ENCODE measurements at places on chromosomes 7 and 10. TPM values are rescaled to one million over a fixed set of nuclear protein-coding genes. Genes with fewer than 3 reads are reported as not detected.

Gene AKR1C8
- total RNA-seq = 0.55 TPM

Gene HABP2
- total RNA-seq = 3.6 TPM

Gene HOXA10
- total RNA-seq = 0.38 TPM

Gene SLC26A5
- total RNA-seq = 1.9 TPM

GRCh38 chr7:102836191-102836919 is 76.4 kb upstream of the LRRC17 start:
- DNase-seq = no peak
- no peaks in the 10 kb centered on the region for H3K4me1 ChIP-seq
- no peaks in the 10 kb centered on the region for H3K36me3 ChIP-seq
- no peak overlapping the region for H3K27ac ChIP-seq

DNA sequence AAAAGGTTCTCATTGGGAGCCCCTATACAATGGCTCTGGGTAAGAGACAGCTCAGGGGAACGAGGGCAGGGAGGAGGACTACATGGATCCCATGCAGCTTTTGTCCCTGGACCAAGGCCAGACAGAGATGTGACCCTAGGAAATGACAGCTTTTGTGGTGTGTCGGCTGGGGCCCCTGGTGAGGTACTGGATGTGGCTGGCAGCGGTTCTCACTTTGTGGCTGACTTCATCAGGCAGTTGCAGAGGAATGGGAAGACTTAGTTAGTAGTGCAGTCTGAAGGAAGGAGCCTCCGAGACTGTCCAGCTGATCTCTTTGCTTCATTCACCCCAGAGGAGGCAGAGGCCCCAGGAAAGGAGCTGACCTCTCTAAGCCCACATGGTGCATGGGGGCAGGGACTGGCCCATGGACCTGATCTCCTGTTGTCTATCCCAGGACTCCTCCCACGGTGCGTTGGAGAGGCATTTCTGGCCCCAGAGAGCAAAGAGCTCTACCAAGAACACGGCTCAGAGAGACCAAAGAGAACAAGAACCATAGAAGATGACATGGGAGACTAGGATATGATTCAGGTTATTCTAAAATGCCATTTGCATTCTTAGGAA is 202.9 kb downstream of the RPS24 start:
- H3K27ac ChIP-seq = no peak overlapping the region
- H3K4me1 ChIP-seq = no peaks in the 10 kb centered on the region
- H3K27me3 ChIP-seq = no peaks in the 10 kb centered on the region
- H3K36me3 ChIP-seq = no peaks in the 10 kb centered on the region
- H3K4me3 ChIP-seq = no peak overlapping the region
- DNase-seq = no peak
